GM12865 (cell line): ENCODE measurements at places on chromosomes 5 and 9.
A peak's percentile ranks its signal among the peaks of the same experiment; 100 is the strongest.

- DNase-seq: no peak
Measured at GRCh38 chr9:114308361-114308950, 14.4 kb upstream of the ORM1 start.

DNA sequence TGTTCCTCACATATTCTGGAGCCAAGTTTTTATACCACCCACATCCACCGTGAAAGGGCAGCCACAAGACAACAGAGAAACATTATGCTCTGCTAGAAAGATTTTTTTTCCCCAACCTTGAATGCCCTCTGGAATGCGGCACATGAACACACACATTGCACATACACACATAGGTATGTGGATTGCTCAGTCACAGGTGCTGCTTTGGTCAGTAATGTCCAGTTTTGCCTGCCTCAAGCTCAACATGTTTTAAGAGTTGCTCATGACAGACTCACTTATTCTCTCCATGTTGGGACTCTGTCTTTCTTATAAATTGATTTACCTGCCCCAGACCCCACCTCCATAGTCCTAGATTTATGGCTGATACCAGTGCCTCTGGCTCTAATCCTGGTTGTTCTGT is 138.0 kb upstream of the ASTN2 start:
- no peak for DNase-seq

DNA sequence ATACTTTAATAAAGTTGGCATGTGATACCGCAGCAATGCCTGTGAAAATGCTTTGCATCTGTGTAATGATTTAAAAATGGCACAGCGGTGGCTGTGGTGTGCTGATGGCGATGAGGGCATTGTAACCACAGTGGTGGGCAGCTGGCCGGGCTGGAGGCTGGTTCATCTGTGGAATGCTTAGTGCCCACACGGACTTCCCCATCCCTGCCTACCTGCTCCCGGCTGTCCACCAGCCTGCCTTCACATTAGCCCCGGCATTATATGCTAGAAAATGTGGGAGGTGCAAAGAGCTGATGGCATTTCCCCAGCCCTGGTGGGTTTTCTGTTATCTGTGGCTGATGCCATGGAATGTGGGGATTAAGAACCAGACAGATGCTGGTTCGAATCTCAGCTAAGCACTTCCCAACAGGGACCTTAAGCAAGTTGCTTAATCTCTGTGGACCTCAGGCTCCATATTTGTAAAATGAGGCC is 2.9 kb upstream of the NDST1 start:
- DNase-seq: no peak

DNA sequence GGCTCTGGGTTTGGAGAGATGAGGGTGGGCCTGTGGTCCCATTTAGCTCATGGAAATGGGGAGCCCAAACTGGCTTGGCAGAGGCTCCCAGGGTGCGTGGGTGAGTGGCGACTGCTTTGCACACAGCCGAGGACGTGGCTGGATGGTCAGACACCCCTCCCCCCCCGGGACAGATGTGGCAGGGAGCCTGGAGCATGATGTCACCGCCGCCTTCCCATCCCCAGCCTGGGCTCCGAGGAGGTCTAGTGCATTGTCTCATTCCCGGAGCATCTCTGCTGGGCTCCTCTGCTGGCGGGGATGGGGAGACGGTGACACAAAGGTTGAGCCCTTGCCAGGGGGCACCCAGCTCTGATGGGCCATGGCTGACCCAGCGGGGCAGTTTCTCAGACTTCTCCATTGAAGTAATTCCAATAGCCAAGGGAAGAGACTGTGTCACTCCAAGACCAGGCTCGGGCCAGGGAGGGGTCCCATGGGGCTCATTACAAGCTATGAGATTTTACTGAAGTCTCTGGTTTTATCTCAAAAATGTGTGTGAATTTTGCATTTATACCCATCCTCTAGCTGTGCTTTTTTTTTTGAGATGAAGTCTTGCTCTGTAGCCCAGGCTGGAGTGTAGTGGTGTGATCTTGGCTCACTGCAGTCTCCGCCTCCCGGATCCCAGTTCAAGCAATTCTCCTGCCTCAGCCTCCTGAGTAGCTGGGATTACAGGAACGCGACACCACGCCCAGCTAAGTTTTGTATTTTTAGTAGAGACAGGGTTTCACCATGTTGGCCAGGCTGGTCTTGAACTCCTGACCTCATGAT is 36.1 kb downstream of the HMCN2 start:
- DNase-seq: no peak

- DNase-seq: no peak
Measured at GRCh38 chr5:109750463-109750862, 60.7 kb downstream of the MAN2A1 start.

GRCh38 chr5:140992828-140993227 is 26.6 kb downstream of the PCDHAC2 start:
- DNase-seq: no peak

DNA sequence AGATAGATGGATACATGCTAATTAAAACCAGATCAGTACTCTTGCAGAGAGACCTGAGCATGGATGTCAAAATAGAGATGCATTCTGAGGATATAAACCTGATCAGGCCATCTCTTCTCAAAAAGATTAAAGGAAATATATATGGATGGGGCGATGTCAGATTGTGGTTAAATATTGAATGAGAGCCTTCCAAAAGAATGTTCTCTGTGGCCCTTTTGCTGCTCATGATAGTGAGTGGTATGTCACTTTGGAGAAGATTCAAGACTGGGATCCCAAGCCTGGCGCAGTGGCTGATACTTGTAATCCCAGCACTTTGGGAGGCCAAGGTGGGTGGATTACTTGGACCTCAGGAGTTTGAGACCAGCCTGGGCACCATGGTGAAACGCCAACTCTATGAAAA is 20.5 kb downstream of the ZNF131 start:
- no peak for DNase-seq

DNA sequence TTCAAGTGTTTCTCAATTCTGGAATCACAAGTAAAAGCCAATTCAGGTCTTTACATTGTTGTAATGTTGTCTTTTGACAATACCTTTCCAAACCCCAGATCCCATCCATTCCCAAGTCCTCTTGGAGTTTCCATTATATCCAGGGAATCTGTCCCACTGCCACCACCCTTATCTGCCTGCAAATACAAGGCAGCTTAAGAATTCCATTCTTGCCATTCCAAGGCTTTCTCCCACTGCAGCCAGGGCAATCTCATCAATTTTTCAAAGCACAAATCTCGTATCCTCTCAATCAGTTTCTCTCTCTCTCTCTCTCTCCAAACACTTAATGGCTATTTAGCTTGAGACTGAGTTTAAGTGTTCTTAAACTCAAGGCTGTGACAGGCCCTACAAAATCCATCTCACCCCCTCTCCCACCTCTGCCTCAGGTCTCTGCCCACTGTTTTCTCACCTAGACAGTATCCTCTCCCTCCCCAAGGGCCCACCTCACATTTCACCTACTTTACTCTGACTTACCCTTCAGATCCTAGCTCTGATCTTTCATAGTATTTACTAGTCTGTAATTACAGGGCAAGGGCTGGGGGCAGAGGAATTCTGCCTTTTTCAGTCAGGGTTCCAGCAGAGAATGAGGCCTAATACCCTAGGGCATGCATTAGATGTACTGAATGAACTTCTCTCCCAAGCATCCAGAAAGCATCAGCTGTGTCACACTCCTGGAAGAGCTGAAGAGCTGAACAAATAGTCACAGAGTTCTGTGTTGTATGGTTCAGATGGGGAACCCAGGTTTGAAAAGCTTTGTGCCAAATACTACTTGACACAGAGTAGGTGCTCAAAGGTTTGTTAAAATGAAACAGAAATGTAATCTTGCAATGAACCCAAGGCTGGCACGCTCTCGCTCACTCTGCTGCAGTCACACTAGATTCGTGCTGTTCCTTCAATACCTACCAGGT is 46.0 kb downstream of the RAPGEF1 start:
- DNase-seq: no peak

DNA sequence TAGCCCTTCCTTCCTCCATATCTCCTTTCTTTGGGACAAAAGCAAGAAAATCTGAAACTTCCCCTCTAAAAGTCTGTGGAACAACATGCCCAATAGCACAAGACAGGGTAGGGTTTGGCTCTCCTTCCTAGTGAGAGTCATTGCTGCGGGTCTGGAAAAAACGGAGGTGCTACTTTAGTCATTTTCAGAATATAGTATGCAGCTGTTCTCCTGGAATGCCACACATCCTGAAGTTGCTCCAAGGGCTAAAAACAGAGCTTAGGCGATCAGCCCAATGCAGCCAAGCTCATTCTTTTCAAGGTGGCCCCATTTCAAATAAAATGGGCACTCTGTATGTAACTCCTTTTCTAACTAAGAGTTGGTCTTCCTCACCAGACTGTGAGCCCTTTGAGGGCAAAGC is 39.5 kb upstream of the MYOT start:
- no peak for DNase-seq

GRCh38 chr9:98399950-98400683 is 144.7 kb upstream of the TBC1D2 start:
- DNase-seq: no peak

DNA sequence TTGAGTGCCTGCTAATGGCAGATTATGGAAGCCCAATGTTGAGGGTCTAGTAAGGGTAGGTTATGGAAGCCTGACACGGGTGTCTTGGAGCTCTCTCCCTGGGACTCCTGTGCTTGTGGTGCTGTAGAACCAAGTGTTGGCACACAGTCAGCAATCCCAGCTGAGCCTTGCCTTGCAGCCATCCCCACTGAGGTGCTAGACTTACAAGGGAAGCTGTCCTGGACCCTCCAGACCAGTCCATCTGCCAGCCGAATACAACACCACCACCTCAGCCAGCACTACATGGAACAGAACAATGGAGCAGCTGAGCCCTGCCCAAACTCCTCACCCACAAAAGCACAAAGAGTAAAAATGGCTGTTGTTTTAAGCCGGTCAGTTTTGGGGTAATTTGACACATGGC is 90.5 kb upstream of the DNAH5 start:
- DNase-seq: no peak

- DNase-seq: peak; percentile 33
Measured at GRCh38 chr9:2621722-2622460, at the start of gene VLDLR. TSS of gene VLDLR (plus strand) at chr9:2621787. CDS start at chr9:2622190, 403 bp downstream.

- DNase-seq: no peak
Measured at GRCh38 chr5:122517091-122517490, 205.1 kb downstream of the SNCAIP start.

GRCh38 chr5:80995908-80996307 is 35.7 kb downstream of the RASGRF2 start:
- no peak for DNase-seq

- no peak for DNase-seq
Measured at GRCh38 chr9:76092572-76092971, 202.1 kb downstream of the PCSK5 start.

DNA sequence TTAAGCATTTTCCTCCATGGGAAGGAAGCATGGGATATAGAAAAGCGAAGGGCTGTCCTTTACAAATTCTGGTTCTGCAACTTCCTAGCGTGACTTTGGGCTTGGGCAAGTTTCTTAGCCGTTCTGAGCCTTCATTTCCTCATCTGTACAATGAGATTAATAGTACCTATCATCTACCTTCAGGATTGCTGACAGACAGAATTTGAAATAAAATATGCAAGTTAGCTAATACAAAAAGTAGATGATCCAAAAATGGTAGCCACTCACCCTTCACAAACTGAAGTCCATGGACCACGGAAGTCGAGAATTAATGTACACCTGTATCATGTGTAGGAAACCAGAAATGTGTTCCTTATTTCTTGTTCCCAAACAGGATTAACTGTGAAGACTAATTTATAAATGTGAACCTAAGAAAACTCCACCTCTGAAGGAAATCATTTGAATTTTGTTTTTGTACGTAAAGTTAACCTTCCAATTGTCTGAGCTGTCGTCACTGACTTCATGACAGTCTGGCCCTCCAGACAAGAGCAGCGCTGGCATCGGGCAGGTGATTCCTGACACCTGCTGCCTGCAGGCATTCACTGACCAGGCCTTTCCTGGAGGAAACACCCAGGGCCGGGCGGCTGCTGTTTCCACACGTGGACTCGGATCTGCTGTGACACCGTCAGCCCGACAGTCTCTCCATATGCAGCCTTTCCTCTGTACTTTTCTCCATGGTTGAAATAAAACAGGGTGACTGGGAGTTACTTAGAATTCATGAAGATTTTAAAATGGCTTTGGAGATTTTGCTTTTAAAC is 63.4 kb downstream of the PSMB7 start:
- no peak for DNase-seq
